Neural crest cell (in vitro differentiated cells): ENCODE measurements at places on chromosomes 1 and 21. TPM values are rescaled to one million over a fixed set of nuclear protein-coding genes. Genes with fewer than 3 reads are reported as not detected.

GRCh38 chr1:19738076-19738475, 61.6 kb downstream of the TMCO4 start:
- H3K4me3 ChIP-seq, result no peak overlapping the region
- no peak for DNase-seq
- peaks cover 52% of the 10 kb centered on the region for H3K27me3 ChIP-seq
- no peak overlapping the region for H3K27ac ChIP-seq

- no peak overlapping the region for H3K4me3 ChIP-seq
- peaks cover 10% of the 10 kb centered on the region for H3K27me3 ChIP-seq
- H3K27ac ChIP-seq, result no peak overlapping the region
- no peaks in the 10 kb centered on the region for H3K36me3 ChIP-seq
- DNase-seq, result no peak
Measured at GRCh38 chr1:176529395-176530090, 66.6 kb downstream of the PAPPA2 start.

DNA sequence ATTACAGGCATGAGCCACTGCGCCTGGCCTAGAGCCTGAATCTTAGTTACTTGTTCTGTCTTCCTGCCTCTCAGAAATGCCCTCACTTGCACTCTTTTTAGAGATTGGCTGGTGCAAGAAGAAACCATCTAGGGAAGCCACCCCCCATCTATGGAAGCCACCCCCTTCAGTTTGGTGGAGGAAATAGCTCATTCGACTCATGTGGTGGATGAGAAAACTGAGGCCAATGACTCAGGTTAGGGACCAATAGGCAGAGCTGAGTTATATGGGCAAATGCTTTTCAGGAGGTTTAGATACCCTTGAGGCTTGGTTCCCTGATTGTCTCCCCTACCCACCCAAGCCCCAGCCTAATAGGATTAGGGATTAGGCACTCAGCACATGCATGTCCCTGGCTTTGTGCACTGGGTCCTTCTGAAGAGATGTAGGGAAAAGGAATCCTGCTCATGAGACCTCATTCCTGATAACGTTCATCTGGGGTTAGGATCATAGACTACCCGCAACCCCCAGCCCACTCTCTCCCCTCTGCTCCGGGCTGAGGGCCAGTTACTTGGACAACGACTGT, 77.1 kb downstream of the PAX7 start:
- H3K4me1 ChIP-seq, result peaks cover 5% of the 10 kb centered on the region
- no peak overlapping the region for H3K27ac ChIP-seq
- no peaks in the 10 kb centered on the region for H3K36me3 ChIP-seq
- H3K4me3 ChIP-seq, result no peak overlapping the region

DNA sequence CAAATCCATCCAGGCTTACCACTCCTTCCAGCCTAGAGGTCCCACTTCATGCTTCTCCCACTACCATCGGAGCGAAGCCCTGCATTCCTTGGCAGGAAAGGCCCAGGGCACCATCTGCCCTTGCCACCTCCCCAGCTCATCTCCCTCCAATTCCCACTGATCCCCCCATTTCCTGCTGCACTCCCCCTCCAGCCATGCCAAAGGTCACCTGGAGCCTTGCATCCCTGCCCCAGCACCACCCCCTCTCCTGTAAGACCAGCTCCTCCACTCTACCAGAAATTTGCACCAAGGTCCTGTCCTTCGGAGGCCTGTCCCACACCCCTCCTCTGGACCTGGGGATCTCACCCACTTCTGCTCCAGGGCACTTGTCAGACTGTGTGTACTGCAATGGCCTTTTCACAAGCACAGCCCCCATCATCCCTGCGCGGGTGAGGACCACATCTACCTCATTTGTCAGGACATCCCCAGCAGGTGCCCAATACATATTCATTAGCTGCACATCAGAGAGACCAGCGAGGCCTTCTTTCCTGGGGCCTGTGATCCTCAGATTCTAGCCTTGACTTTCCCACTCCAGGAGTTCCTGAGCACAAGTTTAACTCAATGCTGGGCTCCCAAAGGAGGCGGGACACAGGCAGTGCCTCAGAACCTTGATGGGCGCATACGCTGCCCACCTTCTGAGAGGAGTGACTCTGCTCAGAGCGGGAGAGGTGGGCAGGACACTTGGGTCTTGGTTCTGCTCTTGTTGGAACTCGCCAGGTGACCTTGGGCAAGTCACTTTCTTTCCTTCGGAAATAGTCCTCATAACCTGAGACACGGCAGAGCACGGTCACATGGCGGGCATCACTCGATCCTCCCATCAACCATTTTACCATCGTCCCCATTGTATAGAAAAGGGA, 49.9 kb upstream of the EDN2 start:
- peaks cover 3% of the 10 kb centered on the region for H3K27me3 ChIP-seq
- H3K36me3 ChIP-seq, result no peaks in the 10 kb centered on the region
- DNase-seq, result no peak
- no peak overlapping the region for H3K4me3 ChIP-seq

DNA sequence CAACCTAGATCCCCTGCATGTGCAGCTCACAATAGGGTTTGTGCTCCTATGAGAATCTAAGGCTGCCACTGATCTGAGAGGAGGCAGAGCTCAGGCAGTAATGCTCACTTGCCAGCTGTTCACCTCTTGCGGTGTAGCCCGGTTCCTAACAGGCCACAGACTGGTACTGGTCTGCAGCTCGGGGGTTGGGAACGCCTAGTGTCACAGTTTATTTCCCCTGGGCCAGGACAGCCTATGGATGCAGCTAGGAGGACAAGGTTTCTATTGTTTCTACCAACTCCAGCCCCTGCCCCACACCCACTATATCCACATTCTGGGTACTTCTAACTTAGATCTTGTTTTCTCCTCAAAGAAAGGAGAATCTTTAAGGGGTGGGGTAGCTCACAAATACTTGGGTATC, 58.7 kb upstream of the PRRC2C start:
- H3K27ac ChIP-seq, result no peak overlapping the region
- no peak overlapping the region for H3K4me3 ChIP-seq
- peaks cover 4% of the 10 kb centered on the region for H3K36me3 ChIP-seq
- H3K27me3 ChIP-seq, result no peaks in the 10 kb centered on the region

DNA sequence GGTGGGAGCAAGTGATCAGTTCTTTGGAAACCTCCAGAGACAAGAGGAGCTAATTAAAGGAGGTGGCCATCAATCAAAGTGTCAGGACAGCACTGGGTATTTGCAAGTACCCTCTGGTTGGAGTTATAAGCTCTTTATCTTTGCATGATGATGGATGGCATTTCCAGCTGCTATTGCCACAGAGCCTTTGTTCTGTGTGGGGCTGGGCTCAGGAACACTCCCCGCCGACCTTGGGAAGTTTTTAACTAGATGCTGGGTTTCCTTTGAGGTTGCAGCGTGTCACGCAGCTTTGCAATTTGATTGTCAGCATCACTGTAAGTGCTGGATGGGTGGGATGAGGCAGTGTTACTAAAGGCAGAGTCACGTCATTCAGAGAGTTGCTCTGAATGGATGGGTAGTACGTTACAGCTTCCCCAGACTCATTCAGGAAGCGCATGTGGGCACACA, 68.9 kb downstream of the CNIH3 start:
- H3K27me3 ChIP-seq, result no peaks in the 10 kb centered on the region
- H3K36me3 ChIP-seq, result no peaks in the 10 kb centered on the region
- H3K27ac ChIP-seq, result peak overlapping the region; percentile 14
- no peak overlapping the region for H3K4me3 ChIP-seq
- peaks cover 37% of the 10 kb centered on the region for H3K4me1 ChIP-seq

GRCh38 chr21:44729336-44730027, 18.1 kb upstream of the TSPEAR start:
- H3K27me3 ChIP-seq, result peaks cover 6% of the 10 kb centered on the region
- peaks cover 10% of the 10 kb centered on the region for H3K4me1 ChIP-seq
- DNase-seq, result no peak
- no peak overlapping the region for H3K27ac ChIP-seq

GRCh38 chr1:27029517-27029916, 16.9 kb upstream of the TENT5B start:
- H3K27me3 ChIP-seq, result no peaks in the 10 kb centered on the region
- H3K36me3 ChIP-seq, result no peaks in the 10 kb centered on the region
- H3K4me3 ChIP-seq, result no peak overlapping the region
- peaks cover 23% of the 10 kb centered on the region for H3K4me1 ChIP-seq
- DNase-seq, result no peak

DNA sequence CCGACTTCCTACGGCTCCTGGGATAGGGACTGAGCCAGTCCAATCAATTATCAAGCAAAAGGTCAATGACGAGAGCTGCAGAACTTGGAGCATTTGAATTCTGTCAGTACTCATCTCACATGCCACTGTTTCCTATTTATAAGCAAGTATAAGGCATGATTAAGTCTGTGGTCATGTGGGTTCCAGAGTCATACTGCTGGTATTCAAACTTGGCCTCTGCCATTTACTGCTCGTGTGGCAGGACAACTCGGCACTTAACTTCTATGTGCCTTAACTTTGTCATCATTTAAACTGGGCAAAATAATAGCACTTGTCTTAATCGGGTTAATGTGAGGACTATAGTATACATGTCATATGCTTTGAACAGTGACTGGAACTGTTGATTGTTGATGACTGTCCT, 44.9 kb upstream of the TNFSF18 start:
- H3K27ac ChIP-seq, result no peak overlapping the region
- peaks cover 18% of the 10 kb centered on the region for H3K4me1 ChIP-seq
- H3K27me3 ChIP-seq, result no peaks in the 10 kb centered on the region
- H3K36me3 ChIP-seq, result peaks cover 3% of the 10 kb centered on the region
- DNase-seq, result no peak
- no peak overlapping the region for H3K4me3 ChIP-seq

- H3K4me1 ChIP-seq, result peaks cover 47% of the 10 kb centered on the region
- H3K27me3 ChIP-seq, result no peaks in the 10 kb centered on the region
- H3K36me3 ChIP-seq, result no peaks in the 10 kb centered on the region
Measured at GRCh38 chr1:15206418-15207030, 40.5 kb upstream of the FHAD1 start.

DNA sequence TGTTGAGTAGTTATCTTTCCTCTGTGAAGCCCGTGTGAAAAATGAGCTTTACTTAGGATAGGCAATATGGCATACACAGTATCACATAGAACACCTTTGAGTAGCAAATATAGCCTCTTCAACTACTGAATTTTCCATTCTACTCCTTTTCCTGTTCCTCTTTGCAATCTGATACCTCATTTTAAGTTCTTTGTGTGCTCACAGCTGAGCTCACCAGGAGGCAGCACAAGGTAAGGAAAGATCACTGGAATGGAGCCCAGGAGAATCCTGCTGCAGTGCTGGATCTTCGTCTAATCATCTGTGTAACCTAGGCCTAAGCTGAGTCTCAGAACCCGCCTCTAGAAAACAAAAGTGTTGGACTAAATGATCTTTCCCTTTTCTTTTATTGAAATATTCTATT, 171.0 kb downstream of the LRRC40 start:
- H3K27me3 ChIP-seq, result no peaks in the 10 kb centered on the region
- peaks cover 4% of the 10 kb centered on the region for H3K4me1 ChIP-seq
- H3K4me3 ChIP-seq, result no peak overlapping the region
- H3K36me3 ChIP-seq, result peaks cover 4% of the 10 kb centered on the region

- H3K4me1 ChIP-seq, result peaks cover 6% of the 10 kb centered on the region
- no peak overlapping the region for H3K27ac ChIP-seq
- no peaks in the 10 kb centered on the region for H3K27me3 ChIP-seq
- H3K36me3 ChIP-seq, result no peaks in the 10 kb centered on the region
- DNase-seq, result no peak
- H3K4me3 ChIP-seq, result no peak overlapping the region
Measured at GRCh38 chr1:116847688-116848531, 61.8 kb upstream of the PTGFRN start.

DNA sequence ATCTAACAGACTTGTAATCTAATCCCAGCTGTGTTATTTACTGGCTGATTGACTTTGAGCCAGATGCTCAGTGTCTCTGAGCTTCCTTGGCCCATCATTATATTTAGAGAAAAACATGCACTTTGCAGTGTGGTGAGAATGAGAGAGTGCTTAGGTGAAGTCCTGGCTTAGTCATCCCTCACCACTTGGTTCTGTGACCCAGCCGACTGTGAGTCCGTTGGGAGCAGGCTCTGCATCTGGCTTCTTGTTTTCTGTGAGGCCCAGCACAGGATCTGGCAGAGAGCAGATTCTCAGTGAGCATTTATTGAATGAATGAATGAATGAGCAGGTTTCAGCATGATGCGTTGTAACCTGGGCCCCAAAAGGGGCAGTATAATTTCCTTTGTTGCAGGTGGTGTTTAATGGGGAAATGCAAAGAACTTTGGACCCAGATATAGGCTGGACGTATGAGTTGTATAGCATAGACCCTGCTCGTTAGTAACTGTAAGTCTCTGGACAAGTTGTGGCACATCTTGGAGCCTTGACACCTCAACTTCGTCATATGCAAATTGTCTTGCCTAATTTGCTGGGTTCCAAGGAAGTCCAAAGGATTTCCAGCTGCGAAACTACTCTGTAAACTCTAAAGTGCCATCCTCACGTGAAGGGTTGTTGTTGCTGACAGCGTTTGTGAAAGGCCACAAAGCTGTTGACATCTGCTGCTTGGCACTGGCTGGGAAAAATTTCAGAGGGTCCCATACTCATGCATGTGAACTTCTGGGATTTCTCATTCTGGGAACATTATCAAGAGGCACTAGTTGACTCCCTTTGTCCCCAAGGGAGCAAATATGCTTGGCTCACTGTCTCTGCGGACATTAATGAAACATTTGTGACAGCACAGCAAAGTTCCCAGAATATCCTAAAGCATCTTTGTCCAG, 138.8 kb upstream of the USP24 start:
- no peaks in the 10 kb centered on the region for H3K4me1 ChIP-seq
- no peak for DNase-seq

- H3K27me3 ChIP-seq, result no peaks in the 10 kb centered on the region
- no peak overlapping the region for H3K4me3 ChIP-seq
- H3K4me1 ChIP-seq, result no peaks in the 10 kb centered on the region
- no peaks in the 10 kb centered on the region for H3K36me3 ChIP-seq
- no peak for DNase-seq
Measured at GRCh38 chr1:239204401-239204800, 182.0 kb upstream of the CHRM3 start.

DNA sequence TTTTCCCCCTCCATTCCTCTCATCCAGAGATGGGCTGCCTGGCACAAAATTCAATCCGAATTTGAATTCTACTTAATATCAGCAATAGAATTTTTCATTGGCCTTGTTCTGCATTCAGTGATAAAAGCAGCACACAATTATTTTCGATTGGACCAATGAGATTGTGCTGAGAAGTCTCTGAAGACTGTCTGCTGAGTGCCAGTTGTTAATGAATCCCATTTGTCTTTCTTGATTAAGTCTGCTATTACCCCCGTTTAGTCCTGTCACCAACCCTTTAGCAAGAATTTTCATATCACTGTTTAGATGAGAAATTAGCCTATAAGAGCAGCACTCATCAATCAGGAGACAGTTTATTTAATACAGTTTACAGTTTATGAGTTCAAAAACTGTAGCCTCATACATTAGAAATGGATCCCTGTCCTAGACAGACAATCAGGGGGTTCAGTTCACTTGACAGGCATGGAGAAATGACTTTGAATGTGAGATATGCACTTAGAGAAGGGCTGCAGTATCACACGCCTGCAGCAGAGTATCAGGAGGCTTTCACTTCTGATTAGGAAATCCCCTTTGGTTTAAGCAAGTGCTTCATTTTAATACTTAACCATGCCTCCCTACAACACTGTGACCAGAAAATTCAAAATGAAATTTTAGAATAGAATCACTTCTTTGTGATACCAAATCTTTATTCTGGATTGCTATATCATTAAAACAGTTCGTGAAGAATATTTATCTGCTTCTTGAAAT, 304.7 kb upstream of the PTBP2 start:
- H3K36me3 ChIP-seq, result no peaks in the 10 kb centered on the region
- H3K27ac ChIP-seq, result no peak overlapping the region
- no peak for DNase-seq
- no peak overlapping the region for H3K4me3 ChIP-seq

Gene KRTAP6-3
- total RNA-seq, result not detected in 2 replicates

Gene SYT14
- 3.6 and 4.1 TPM in 2 replicates for total RNA-seq

Gene ZBTB7B
- 5.9 and 6.9 TPM in 2 replicates for total RNA-seq

Gene SLC35F3
- 2.5 and 2.6 TPM in 2 replicates for total RNA-seq

Gene CRYAA
- total RNA-seq, result not detected in 2 replicates

Gene SDC3
- 116 and 129 TPM in 2 replicates for total RNA-seq

Gene PTCH2
- 1.4 and 2.0 TPM in 2 replicates for total RNA-seq

Gene DNAJC6
- 2.0 and 2.4 TPM in 2 replicates for total RNA-seq

Gene FAM167B
- total RNA-seq, result 0.66 and 1.5 TPM in 2 replicates

Gene EXO1
- total RNA-seq, result 49.2 and 49.3 TPM in 2 replicates
